ENCODE measurements at places on chromosomes 1 and 21.

GRCh38 chr1:246417152-246417812, 89.8 kb downstream of the SMYD3 start:
- DNase-seq = no peak

DNA sequence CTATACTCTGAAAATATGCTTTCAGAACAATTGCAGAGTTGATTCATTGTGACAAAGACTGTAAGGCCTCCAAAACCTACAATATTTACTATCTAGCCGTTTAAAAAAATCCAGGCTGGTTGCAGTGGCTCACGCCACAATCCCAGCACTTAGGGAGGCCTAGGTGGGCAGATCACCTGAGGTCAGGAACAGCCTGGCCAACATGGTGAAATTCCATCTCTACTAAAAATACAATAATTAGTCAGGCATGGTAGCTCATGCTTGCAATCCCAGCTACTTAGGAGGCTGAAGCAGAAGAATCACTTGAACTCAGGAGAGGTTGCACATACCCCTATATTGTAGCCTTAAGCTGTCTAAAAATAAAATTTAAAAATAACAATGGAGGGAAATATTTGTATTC, 5.3 kb upstream of the TFF2 start:
- DNase-seq = no peak

DNA sequence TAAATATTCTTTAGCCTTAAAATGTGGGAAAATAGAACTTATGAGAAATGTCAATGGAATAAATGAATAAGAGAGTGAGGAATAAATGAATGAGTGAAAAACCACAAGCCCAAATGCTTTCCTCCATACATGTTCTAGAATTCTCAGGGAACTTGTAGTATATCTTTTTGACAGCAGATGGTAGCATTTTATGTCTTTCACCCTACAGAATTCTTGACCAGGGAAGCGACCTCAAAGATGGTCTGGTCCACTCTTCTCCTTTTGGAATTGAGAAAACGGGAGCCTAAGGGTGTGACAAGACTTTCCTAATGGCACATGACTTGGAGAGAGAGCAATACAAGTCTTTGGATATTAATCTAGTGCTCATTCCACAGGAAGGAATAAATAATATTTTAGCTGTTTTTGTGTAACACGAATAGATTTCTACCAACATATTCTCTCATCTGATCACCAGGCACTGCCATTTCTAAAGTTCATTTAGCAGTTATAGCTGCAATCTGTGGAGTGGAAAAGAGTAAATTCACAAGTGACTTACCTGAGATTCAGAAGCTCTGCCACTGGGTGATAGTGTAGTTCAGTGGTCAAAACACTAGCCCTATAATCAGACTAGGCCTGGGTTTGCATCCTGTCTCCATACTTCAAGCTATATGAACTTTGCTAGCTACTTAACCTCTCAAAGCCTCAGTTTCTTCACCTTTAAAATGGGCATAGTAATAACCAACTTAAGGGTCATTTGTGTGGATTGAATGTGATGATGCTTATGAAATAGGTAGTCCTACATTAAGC, 15.0 kb upstream of the F5 start:
- no peak for DNase-seq

DNA sequence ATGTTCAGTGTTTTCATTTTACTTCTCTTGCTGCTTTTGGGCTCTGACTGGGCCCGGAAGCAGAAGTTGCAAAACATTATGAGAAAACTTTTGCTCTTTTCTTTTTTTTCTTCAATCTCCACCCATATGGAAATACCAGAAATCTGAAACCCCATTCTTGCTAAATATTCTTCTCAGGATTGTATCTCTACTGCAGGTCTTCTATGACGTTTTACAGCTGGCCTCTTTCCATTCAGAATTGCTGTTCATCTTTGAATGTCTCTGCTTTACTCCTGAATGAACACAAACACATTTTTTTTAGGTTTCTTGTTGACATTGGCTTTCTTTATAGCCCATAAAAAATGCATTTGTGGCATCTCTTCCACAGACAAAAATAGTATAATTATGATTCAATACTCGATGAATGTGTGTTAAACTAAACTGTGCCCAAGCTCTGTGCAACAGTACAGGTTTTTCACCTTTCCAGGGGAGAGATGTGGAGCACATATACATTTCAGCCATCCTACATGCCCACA, 18.8 kb downstream of the PTPRC start:
- DNase-seq = no peak

DNA sequence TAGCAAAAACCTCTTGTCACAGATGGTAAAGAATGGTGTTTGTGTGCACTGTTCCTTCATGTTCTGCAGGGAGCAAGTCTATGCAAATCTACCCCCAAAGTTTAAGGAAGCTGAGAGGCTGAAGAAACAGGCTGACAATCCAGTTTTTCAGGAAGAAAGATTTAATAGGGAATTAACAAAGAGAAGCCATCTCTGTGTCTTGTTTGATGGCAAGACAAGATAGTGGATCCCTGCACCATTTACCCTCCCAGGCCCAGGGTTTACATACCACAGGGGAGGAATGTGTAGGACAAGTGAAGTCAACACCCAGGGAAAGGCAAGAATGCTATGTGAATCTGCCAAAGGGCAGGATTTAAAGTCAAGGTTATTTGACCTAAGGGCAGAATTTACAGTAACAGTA, 48.1 kb upstream of the FNBP1L start:
- no peak for DNase-seq

- DNase-seq = no peak
Measured at GRCh38 chr1:112431038-112431437, 35.0 kb downstream of the CTTNBP2NL start.

DNA sequence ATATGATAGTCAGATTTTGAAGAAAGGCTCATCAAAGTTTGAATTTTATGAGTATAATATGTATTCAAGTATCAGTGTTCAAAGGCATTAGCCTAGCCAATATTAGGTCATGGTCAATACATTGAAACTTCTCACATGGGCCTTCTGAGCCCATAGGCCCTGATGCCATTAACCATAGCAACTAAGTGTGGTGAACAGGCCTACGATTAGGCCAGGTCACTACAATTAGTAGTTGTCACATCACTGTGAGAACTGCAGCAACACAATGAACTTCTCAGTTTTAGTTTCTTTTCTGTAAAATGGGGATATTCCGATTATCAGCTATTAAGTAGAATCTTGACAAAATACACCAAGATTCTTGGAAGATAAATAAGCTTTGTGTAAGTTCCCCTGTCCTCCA, 30.0 kb downstream of the CELF3 start:
- no peak for DNase-seq

- DNase-seq = no peak
Measured at GRCh38 chr1:106621853-106622252, 434.6 kb upstream of the PRMT6 start.

- DNase-seq = no peak
Measured at GRCh38 chr1:114718661-114719423, 2.3 kb upstream of the NRAS start.

- no peak for DNase-seq
Measured at GRCh38 chr1:156281281-156281680, 1.3 kb downstream of the SMG5 start.

- DNase-seq = no peak
Measured at GRCh38 chr1:203473281-203473680, 2.3 kb upstream of the PRELP start.

DNA sequence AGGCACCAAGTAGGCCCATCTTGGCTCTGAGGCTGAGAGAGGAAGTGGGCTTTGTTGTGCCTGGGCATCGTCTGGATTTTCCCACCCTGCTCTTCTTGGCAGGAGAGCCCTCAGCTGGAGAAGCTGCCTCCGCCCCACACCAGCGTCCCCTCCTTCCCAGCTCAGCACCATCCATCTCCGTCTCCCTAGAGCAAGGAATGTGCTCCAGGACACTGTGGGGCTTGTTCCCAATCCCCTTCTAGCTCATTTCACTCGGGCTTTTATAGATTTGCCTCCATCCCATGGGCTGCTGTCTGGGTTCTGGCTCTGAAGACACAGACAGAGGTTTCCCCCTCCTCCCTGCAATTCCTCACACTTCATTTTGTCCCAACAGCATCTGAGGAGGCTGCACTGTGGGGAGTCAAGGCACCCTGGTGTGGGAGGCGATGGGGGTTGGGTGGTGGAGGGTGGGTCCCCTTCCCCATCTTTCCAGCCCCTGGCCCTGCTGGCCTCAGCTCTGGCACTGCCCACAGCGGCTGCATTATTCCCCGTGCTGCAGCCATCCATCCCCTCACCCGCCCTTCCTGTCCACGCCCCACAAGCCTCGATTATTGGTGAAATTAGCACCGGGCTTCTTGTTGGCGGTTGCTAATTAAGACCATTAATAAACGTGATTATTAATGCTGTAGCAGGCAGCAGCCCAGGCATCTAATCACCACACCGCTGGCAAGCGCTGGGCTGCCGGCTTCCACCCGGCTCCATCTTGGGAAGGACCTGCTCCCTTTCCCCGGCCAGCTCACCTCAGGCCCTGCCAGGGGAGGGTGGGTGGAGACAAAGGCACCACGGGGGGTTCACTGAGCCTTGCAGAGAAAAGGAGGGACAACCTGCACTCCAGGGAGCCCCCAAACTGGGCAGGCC, 21.7 kb downstream of the RHBG start:
- DNase-seq = no peak

GRCh38 chr1:3380469-3380868, 74.0 kb upstream of the ARHGEF16 start:
- DNase-seq = no peak

DNA sequence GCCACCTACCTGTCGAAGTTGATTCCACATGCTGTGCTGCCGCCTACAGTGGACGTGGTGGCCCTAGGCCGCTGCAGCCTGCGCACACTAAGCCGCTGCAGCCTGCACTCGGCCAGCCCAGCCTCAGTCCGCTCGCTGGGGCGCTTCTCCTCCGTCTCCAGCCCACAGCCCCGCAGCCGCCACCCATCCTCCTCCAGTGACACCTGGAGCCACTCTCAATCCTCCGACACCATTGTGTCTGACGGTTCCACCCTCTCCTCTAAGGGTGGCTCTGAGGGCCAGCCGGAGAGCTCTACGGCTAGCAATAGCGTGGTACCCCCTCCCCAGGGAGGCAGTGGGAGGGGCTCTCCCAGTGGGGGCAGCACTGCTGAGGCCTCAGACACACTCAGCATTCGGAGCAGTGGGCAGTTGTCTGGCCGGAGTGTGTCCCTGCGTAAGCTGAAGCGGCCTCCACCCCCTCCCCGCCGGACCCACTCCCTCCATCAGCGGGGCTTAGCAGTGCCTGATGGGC, 46.9 kb downstream of the YARS1 start:
- DNase-seq = no peak

- no peak for DNase-seq
Measured at GRCh38 chr1:157700305-157700704, 264 bp downstream of the FCRL3 start.

- DNase-seq = no peak
Measured at GRCh38 chr1:8423269-8423691, 105.4 kb downstream of the SLC45A1 start.

DNA sequence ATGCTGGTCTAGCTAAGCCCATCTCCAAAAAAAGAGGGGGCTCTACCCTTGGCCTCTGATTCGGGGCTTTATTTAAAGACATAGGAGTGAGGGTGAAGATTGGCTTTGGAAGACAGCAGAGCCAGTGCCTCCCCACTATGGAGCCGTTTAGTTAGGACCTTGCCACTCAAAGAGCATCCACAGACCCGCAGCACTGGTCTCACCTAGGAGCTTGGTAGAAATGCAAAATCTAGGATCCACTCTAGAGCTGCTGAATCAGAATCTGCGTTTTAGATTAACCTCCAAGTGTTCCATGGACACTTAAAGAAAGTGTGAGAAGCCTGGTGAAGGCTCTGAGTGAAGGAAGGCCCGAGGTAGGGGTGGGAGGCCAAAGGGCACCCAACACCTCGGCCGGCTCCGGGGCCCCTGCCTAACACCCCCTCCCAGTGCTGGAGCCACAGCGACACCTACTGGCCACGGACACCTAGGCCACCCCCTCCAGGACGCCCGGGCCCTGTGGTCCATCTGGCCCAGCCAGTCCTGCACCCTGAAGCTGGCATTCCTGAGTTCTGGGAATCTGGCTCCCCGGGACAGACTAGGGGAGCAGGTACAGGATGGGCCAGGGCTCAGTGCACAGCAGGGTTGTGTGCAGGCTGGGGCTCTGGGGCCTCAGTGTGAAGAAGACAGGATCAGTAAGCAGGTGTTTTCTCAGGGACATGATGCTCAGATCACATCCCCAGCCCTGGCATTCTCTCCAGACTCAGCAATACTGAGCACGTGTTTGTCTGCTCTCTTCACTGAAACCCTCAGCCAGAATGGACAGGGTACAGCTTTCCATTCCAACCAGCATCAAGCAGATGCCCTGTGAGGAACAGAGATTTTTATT, 79.2 kb downstream of the TMEM53 start:
- DNase-seq = peak; percentile 94

GRCh38 chr1:177210071-177210470, 39.3 kb downstream of the BRINP2 start:
- DNase-seq = no peak

GRCh38 chr1:910311-910880, 13.3 kb upstream of the SAMD11 start:
- DNase-seq = no peak

DNA sequence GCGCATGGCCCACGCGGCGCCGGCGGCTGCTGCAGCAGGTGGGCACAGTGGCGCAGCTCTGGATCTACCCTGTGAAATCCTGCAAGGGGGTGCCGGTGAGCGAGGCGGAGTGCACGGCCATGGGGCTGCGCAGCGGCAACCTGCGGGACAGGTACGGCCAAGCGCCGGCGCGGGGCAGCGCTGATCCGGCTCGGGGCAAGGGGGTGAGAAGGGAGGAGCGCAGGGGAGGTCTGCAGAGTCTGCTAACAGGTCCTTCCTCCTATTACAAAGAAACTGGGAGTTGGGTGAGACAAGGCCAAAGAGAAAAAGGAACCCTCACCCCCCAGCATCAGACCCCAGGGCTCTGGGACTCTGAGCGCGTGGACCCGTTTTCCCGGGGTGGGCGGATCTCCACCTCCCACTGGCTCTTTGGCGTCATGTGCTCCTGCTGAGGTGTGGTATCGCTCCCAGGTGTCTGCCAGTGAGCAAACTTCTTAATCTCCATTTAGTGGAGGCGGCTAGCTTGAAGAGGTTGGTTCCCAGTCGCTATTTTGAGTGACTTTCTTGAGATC, 431 bp downstream of the MTARC1 start:
- DNase-seq = no peak

GRCh38 chr1:207646171-207646570, 1.2 kb downstream of the CR1L start:
- no peak for DNase-seq

DNA sequence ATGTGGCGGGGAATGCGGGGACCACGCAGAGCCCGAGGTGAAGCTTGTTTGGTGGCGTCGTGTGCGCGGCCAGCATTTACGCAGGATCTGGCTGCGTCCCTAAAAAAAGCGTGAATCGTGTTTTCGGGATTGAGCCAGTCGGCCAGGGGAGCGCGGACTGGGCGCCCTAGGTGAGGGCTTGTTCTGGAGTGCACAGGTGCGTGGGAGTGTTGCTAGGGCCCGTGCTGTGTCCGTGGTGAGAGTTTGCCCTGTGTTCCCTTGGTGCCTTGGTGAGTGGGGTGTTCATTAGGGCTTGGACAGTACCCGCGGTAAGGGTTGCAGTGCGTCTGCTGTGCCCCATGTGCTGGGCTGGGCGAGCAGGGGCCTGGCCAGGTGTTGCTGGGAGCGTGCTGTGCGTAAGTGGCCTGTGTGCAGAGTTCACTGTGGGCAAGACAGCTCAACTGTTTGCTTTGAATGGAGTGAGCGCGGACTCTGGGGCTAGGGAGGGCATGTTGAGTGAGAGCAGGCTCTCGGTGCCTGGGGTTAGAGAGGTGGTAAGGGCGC, 673 bp downstream of the CD46 start:
- DNase-seq = no peak
